Epithelial cell of esophagus (primary cell): ENCODE measurements at places on chromosomes 6 and 20.

DNA sequence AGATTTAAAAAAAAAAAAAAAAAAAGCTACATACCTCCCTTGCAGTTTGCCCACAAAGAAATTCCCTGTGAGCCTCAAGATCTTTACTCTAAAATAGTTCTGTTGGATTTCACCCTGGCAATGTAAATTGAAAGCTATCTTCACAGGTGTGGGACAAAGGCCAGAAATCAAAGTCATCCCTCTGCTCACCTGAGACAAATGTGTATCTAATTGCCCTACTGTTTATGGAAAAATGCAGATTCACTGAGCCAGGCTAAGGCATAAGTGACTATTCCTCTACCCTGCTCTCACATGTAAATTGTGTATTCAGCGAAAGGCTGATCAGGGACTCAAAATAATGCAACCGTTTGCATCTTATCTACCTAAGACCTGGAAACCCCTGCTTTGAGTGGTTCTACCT, 98.5 kb upstream of the SHLD1 start:
- no peak for DNase-seq

- DNase-seq: peak; percentile 16
Measured at GRCh38 chr6:120355822-120356221, 978.5 kb downstream of the TBC1D32 start.

GRCh38 chr6:33885132-33886057, 81.6 kb upstream of the MLN start:
- DNase-seq: peak; percentile 48

GRCh38 chr20:62692176-62692575, 16.5 kb upstream of the NTSR1 start:
- no peak for DNase-seq

DNA sequence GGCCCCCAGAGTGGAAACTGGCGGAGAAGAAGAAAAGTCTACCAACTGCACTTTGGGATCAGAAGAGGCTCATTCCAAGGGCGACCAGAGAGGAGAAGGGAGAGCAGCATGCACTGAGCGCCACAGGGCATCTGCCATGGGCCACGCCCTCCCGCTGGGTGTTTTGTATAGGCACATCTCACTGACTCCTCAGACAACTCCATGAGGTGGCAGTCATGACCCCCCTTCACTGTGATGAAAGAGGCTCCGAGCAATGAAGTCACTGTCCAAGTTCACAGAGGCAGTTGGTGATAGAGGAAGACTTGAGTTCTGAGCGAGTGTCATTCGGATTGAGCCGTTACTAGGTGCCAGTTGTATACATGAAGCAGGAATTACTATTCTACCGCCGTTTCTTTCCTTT, 15.4 kb downstream of the BPIFB1 start:
- DNase-seq: no peak

GRCh38 chr20:47498606-47499005, 3.1 kb upstream of the NCOA3 start:
- no peak for DNase-seq

GRCh38 chr20:53712212-53712977, 118.8 kb upstream of the ZNF217 start:
- no peak for DNase-seq

DNA sequence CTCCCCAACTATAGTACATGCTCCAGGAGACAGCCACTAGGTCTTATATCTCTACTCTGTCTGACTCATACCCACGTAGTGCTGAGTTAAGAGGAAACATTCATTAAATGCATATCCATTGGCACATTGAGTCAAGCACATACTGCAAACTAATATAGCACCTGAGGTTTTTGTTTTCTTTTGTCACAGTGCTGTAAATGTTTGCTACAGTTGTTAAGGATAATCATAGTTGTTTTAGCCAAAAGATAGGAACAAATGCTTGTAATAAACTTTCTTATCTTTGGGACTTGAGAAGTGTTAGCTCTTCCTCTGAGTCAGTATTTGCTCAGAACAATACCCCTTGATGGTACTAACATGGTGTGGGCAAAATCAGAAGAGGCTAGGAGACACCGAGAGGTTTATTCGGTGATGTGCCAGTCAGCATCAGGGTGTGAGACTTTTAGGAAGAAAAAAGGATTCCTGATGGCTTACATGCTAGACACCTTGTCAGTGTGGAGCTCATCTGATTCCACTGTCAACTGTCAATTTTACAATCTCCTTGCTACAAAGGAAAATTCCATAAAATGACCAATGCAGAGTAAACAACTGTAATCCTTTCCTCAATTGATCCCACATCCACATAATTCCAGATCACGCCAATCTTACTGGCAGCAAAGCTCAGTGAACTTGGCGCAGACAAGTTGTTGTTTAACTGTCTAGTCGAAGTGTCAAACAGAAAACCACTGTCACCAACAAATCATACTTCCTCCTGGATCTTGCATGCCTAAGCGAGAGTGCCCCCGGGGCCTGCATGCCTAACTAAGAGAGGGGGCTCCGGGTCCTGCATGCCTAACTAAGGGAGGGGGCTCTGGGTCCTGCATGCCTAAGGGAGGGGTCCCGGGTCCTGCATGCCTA, 36.1 kb downstream of the ELOVL2 start:
- peak; percentile 82 for DNase-seq

- DNase-seq: no peak
Measured at GRCh38 chr20:50725724-50726005, 5.7 kb upstream of the PARD6B start.
